ENCODE measurements at places on chromosomes 4 and X.

- no peak for DNase-seq
Observed at GRCh38 chrX:99172958-99173357, 1237.1 kb downstream of the PCDH19 start.

DNA sequence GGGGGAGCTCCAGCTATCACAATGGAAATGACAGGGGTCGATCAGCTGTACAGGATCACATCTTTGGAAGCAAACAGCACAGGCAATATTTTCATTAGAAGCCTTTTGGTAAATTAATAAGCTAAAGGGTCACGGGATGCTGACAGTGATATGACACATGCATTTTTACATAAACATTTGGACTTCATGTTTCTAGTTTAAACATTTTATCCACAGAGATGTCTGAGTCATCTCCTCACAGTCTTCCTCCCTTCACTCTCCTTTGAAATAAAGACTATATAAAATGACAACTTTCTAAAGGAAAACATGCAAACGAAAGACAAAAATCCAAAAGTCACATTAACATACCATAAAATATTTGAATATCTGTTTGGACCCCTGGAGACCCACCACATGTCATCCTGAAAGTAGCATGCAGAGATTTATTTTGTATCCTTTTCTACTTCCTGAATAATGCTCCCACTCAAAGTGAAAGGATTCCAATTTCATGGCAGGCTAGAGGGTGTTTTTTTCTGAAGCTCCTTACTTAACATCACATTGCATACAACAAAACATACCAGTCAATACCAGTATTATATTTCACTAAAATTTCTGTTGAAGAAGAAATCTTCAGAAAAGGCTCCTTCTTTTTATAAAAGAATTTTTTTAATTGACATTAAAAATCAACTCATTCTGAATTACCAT, 200.1 kb upstream of the PPARGC1A start:
- DNase-seq: no peak

- DNase-seq: no peak
Observed at GRCh38 chrX:65674204-65674893, 6.9 kb downstream of the MSN start.

DNA sequence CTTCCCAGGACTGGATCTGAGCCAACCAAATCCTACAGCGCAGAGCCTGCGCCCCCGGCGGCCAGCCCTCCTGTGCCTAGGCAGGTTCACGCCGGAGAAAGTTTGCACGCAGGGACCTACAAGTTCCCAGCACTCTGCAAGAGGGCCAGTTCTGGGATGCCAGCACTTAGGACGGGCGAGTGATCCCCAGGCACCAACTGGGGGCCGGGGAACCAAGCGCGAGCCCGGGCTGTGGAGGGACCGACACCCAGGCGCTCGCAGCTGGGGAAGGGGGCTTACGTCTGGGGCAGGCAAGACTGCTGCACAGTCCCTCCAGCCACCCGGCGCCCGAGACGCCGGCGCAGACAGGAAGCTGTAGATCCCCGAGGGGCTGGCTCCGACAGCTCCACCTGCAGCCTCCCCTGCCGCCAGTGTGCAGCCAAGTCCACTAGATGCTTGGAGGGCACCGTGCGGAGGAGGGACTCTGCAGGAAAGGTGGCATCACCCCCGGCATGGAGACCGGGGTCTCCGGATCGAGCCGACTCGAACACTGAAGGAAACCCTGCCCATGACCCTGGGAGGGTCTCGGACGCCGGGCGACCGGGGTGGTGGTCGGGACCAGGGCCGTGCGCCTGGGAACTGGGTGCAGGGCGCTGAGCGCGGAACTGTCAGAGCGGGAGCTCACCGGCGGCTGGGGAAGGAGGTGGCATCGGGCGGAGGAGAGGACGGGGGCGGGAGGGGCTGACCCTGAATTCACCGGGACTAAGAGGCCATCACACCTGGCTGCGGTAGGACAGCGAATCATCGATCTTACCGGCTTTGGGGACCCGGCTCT, 566 bp downstream of the CORIN start:
- peak; percentile 75 for DNase-seq

DNA sequence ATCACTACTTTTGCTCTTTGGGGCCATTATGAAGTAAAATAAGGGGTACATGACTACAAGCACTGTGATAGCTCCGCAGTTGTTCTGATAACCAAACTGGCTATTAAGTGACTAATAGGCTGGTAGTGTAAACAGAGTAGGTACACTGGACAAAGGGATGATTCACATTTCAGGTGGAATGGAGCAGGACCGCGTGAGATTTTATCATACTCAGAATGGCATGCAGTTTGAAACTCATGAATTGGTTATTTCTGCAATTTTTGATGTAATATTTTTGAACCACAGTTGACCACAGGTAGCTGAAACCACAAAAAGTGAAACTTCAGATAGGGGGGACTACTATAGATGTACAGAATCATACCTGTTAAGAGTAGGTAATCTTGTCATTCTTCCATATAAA, 55.8 kb downstream of the PAK3 start:
- no peak for DNase-seq

DNA sequence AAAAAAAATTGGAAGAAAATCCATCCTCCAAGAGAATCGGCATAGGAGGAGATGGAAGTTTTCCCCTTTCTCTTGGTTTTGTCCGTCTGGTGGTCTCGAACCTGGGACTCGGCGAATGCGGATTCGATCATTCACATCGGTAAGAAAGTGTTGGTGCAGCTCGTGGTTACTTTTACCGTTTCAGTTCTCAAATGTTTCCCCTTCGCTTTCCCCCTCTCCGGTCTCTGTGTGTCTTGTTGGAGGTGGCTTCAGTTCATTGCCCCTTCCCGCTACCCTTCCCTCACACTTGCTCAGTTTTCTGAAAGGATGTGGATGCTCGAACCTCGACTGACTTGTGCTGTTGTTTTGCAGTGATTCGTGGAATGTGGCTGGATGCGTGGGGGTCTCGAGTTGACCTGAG, 840 bp downstream of the GRID2 start:
- no peak for DNase-seq

- peak; percentile 45 for DNase-seq
Observed at GRCh38 chrX:12771445-12772069, 19.7 kb upstream of the PRPS2 start.

GRCh38 chr4:105208561-105208960, 61.9 kb downstream of the TET2 start:
- no peak for DNase-seq

DNA sequence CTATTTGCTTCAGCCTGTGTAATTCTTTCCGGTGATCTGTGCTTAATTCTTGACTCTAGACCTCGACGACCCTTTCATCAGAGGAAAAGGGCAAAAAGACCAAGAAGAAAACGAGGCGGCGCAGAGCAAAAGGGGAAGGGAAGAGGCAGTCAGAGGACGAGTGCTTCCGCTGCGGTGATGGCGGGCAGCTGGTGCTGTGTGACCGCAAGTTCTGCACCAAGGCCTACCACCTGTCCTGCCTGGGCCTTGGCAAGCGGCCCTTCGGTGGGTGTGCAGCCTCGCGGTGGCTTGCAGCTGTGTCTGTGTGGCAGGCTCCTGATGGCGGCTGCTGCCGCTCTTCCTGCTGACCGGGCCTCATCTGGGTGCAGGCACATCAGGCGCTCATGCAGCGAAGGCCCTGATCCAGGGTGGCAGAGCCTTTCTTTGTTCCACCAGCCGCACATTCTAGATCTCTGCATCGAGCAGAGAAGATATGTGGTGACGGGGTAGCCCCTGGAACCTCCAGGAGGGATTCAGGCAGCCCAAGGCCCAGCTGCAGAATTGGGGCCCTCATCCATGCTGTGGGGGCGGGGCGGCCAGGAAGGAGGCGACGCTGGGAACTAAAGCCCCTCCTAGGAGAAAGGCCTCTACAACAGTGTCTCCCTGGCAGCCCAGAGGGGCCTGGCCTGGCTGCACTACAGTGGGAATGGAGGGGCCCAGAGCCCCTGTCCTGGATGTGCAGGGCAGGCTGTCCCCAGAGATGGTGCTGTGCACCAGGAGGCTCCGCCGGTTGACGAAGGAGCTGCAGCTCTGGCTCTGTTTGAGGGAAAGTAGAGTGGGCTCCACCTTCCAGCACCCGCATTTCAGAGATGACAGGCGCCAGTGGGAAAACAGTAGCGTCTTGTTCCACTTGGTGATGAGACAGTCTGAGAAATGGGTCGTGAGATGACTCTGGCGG, 32.1 kb downstream of the NELFA start:
- no peak for DNase-seq

GRCh38 chr4:126385954-126386353, 1071.2 kb downstream of the FAT4 start:
- DNase-seq: no peak

DNA sequence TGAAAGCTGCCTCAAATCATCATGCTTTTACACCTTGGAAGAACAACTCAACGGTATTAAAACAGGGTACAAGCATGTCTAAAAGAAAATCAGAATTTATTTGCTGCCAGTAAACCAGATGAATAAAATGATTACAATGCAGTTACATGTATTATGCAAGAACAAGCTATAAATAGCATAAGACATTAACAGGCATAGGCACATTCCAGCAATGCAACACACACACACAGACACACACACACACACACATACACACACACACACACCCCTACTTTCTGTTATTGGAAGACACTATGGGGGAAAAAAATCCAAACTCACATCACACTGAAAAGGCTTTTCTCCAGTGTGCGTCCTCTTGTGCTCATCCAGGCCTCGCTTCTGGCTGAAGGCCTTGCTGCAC, 212.5 kb downstream of the PRDM5 start:
- no peak for DNase-seq

DNA sequence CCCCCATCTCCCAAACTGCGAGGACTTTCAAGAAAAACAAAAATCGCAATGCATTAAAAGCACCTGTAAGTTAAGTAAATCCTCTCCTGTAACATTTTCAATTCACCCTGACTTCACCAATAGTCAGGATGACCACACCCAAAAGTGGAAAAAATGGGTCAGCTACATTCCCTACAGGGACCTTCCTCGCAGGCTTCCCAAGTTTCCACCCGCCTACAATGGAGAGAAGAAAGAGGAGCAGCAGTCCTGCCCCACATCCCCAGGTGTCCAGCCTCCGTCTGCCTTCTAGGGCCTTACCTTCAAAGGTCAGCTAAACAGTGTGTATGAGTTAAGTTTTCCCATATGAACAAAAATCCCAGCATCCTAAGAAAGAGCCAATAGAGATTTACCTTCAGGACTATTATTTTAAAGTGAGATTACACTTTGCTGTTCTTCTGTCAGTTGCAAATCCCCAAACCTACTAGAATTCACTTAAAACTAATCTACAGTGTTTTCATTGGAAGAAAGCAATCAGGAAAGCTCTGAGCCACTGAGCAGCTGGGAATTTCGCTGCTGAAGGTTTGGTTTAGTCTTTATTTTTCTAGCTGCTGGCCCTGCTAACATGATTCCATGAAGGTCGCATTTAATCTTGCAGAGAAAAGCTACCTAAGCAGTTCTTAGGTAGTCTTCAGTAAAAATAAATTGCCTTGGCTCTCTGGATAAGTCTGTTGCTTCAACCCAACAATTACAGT, 12.5 kb downstream of the IRF2 start:
- DNase-seq: no peak

GRCh38 chrX:77628294-77629025, 157.6 kb downstream of the ATRX start:
- DNase-seq: no peak

GRCh38 chrX:149433051-149433450, 72.1 kb downstream of the IDS start:
- DNase-seq: no peak

- no peak for DNase-seq
Observed at GRCh38 chr4:109972786-109973528, 60.3 kb downstream of the EGF start.

DNA sequence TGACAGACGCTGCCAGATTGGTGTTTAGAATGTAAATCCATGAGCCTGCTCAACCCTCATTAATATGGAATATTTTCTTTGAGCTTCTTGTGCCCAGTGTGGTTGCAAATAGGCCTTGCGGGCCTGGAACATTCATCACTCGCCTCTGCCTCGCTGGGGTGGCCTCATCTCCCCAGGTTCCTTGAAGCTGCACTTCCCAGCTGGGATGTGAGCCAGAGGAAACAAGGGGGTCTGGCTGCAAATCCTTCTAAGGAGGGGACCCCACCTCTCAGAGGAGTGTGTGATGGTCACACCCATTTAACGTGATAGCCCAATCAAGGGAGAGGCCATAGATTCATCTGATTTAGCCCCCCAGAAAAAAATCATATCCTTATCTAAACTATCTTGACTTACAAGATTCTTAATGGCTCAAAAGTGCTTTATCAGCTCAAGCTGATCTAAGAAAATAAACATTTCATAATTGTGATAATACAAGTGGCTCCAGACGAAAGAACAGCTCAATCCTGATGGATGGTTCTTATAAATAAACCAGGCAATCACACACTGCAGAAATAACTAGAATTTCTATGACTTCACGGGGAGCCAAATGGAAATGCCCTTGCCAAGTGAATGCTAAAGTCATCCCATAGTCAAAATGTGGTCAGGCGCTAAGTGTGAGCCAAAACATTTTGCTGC, 189.9 kb downstream of the PTTG2 start:
- no peak for DNase-seq

GRCh38 chrX:17007134-17007768, 60.8 kb downstream of the REPS2 start:
- peak; percentile 47 for DNase-seq

DNA sequence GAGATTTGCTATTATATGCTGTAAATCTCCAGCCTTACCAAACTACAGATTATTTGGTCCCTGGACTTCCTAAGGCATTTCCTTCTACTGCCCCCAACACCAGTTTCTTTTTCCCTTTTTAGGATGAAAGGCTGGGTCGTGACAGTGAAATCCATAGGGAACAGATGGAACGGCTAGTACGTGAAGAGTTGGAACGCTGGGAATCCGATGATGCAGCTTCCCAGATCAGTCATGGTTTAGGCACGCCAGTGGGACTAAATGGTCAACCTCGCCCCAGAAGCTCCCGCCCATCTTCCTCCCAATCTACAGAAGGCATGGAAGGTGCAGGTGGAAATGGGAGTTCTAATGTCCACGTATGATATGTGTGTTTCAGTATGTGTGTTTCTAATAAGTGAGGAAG, 67.9 kb downstream of the PKD2 start:
- no peak for DNase-seq

DNA sequence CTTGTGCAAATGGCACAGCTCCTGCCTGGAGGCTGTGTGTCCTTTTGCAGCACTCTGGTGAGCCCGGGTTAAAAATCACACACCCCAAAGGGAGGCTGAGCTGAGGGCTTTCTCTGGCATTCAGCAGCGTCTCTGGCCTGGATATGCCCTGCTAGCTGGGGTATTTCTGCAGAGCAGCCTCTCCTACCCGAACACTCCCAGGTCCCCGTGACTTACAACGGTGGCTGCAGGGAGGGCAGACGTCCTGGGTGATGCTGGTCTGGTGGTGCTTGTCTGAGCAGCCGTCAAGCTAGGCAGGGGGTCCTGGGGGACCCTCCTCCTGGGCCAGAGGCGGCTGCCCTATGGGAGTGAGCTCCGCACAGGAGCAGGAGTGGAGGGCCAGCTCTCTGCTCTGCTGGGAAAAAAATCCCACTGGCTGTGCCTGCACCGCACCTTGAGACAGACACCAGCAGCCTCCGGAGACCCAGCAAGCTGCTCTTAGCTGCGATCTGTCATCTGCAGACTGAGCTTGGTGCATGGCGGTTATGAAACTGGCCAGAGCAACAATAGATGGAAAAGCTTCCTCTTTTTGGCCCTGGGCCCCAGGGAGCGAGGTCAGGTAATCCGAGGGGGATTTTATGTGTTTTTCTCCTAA, 41.3 kb upstream of the ASMTL start:
- DNase-seq: peak; percentile 88
